ENCODE measurements at places on chromosomes 5 and 9.

DNA sequence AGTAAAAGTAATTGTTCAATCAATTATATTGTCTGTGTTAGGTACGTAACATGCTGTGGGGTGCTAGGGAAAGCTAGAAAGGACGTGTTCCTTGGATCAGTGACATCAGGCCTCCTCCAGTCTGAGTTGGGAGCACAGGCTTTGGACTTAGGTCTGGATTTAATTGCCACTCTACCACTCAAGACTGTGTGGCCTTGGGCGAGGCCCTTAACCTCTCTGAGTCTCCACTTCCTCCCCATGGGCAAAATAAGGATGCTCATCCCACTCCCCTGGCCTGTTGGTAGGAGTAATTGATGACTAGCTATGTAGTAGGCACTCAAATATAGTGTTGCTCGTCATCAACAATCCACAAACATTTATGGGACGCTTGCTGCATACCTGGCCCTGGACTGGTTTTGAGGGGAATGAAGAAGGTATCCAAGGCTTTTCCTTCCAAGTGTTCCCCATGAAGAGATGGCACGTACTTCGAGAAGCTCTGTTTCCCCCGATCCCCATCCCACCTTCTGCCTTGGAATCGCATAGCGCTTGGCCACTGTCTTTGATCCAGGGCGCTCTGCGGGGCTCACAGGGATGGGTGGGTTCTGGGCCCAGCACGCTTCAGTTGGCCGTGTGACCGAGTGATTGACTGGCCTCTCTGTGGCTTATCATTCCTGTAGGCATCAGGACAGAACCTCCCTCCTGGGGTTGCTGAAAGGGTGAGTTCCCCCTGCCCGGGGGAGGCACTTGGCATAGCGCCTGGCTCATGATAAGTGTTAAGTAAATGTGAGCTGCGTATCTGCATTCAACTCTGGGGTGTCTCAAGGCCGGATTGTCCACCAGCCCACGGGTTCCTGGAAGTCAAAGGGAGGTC, 8.1 kb downstream of the FGF18 start:
- DNase-seq = no peak

GRCh38 chr5:162657076-162657475, 589.5 kb downstream of the GABRG2 start:
- no peak for DNase-seq

GRCh38 chr9:131096269-131097125, at the start of gene AIF1L:
Gene AIF1L, plus strand, starts transcription at chr9:131096531. Its CDS starts 99 bp downstream, at chr9:131096630.
- peak; percentile 82 for DNase-seq

GRCh38 chr5:1001406-1002270, 7.0 kb upstream of the NKD2 start:
- no peak for DNase-seq

DNA sequence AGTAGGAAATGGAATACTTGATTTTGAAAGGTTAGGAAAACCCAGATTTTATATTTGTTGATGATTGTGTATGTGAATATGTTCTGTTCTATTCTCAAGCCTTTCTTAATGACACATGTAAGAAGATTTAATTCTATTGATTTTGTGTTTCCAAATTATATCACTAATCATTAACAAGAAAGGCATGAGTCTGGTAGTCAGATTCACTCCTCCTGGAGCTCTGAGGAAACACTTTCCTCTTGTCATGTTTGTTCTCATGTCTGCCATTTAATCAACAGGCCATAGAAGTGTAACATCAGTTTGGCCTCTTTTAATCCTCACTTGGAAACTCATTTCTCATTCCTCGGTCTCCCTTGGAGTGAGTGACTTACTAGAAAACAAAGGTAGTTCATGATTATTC, 40.6 kb upstream of the F2R start:
- DNase-seq = no peak

DNA sequence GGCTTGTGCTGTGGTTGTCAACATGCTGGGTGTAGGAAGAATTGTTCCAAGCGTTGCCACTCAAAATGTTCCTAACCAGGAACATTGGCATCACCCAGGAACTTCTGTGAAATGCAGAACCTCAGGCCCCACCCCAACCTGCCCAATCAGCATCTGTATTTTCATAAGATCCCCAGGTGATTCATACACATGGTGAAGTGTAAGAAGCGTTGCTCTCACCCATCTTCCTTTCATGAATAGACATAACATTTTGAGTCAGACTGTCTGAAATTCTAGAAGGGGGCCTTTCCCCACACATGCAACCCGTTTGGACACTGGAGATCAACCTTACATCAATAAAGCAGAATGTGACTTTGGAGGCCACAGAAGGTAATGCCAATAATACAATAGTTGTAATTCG, 9.3 kb upstream of the AFAP1L1 start:
- DNase-seq = no peak
